Germinal center (tissue), 1 donor: ENCODE measurements at places on chromosomes 1 and 21.

DNA sequence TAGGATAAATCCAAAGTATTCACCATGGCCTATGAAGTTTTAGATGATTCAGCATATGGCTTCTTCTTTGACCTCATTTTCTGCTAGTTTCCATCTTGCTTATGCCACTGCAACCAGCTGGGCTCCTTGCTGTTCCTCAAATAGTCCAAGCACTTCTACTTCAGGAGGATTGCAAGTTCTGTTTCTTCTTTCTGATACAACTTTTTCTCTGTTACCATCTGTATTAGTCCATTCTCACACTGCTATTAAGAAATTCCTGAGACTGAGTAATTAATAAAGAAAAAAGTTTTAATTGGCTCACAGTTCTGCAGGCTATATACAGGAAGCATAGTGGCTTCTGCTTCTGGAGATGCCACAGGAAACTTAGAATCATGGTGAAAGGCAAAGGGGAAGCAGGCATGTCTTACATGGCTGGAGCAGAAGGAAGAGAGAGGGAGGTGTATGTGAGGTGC, 20.3 kb downstream of the PTGS2 start:
- no peak for DNase-seq

DNA sequence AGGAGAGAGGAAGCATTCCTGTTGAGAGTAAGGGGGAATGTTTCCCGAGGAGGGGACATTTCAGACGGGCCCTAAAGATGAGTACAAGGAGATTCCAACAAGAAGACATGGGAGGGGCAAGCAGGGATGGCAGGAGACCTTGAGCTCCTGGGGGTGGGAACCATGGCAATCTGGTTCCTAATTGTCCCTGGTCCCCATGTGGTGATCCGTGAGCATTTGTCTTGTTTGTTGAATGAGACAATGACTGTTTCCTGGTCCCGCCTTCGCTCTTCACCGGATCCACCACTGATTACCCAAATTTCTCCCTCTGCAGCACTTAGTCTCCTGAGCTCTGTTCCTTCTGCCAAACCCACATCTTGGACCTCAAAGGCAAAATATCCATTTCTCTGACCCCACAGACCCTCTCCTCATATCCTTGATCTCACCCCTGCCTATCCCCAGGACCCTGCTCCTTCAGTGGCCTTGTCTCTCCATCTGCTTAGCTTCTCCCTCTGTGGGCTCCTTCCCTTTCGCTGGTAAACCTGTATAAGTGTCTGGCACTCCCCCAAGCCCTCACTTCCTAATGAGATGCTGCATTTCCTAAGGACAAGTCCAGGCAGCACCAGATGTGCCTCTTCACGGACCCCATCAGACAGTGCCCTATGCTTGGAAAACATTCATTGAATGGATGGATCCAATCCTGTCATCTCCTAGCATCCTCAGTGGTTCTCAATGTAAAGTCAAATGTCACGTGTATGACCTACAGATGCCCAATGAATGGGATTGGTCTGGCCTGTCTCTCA, 8.3 kb upstream of the CSF1 start:
- DNase-seq = no peak

DNA sequence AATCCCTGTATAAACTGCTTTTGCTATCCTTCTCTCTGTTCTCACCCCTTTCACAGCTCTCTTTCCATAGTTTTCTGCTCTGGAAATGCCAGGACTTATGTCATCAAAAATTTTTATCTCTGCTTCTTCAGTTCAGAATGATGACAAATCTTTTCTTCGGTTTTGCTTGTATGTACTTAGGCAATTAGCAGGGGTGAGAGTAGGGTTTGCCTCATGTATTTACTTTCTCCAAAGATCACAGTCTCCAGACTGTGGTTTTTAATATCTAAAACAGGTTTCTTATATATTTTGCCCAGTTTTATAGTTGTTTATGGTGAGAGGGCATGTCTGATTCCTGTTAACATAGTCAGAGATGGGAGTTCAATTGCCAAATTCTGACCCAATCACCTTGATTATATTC, 235.4 kb upstream of the LYPLAL1 start:
- DNase-seq = no peak

DNA sequence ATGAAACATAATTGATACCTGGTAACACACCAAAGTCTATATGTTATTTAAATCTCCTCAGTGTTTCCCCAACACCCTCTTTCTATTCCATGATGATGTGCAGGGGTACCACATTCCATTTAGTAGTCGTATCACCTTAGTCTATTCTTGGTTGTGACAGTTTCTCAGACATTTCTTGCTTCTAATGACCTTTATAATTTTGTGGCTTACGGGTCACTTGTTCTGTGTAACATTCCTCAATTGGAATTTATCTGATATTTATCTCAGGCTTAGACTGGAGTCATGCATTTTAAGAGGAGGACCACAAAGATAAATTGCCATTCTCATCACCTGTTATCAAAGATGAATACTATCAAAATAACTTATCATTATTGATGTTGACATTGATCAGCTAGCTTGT, 679.6 kb downstream of the USP25 start:
- DNase-seq = no peak

GRCh38 chr1:69846267-69846666, 278.5 kb downstream of the LRRC7 start:
- no peak for DNase-seq
